ENCODE measurements at places on chromosomes 12 and 14. TPM values are rescaled to one million over a fixed set of nuclear protein-coding genes. Genes with fewer than 3 reads are reported as not detected.

DNA sequence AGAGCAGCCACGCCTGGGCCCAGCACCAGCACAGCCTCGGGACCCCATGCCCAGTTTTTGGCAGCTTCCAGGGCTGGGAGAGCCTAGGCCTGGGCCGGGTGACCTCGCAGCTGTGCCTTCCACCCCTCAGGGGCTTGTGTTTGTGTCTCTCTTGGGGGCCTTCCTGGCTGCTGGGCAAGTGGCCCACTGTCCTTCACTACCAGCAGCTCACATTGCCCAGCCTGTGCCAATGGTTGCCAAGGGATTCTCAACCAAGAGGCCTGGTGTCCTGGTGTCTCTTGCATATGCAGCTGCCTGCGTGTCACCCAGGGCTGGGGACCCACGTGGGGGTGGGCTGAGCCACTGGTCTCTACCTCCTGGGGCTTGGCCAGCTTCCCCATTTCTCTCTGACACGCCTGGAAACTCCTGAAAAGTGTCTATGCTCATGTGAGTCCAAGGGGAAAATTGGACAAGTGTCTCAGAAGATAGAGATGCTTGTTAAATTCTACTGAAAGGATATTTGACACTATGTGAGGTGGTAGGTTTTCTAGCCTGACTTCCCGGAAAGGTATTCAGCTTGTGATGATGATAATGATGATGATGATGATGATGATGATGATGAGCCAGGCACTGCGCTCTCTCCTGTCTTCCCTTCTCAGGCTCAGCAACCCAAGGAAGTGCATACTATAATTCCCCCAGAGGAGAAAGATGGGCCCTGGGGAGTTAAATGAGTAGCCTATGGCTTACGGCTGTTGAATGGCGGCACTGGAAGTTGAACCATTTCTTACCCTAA lies 48.8 kb upstream of the ESRRB start:
- ATAC-seq = no peak

- no peak for ATAC-seq
Measured at GRCh38 chr12:72006766-72007165, 68.1 kb downstream of the TPH2 start.

DNA sequence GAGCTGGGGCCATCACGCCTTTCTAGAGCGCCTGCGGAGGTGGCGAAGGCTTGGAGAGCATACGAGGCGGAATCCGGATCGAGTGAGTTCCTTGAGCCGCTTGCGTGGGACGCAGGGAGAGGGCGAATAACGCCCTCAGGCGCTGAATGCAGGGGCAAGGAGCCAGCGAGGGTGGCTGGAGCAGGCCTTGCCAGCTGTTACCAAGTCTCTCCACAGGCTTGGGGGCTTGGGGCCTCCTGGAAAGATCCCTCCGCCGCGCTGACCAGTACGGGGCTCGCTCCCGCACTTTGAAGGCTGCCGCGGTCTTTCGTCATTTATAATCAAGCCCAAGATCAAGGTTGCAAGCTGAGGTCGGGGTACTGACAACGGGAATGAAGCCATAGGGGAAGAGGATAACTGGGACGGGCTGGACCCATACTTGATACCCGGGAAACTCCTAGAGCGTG lies 1.2 kb downstream of the FLRT2 start:
- ATAC-seq = peak; percentile 24

DNA sequence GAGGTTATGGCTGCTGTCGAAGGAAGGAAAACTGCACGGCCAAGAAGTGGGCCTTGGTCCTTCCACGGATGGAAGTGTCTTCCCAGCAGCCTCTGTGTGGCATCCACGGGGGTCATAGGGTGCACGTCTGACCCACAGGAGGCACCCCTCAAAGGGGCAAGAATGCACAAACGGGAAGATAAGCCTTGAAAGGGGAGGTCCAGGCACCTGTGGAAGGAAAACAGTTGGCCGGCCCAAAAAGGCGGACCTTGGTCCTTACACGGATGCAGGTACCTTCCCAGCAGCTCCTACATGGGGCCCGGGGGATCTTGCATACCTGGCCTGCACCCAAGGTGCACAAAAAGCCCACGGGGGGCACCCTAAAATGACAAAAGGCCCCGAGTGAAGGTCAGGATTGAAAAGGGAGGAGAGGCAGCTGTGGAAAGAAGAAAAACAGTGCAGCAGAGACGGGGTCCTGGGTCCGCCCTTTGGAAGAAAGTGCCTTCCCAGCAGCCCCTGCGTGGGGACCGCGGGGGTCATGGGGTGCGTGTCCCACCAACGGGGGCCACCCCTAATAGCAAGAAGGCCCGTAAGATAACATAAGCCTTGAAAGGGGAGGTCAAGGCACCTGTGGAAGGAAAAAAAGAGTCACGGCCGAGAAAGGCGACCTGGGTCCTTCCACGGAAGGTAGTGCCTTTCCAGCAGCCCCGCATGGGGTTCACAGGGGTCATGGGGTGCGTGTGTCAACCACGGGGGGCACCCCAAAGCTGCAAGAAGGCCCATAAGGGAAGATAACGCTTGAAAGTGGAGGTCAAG lies 276.1 kb downstream of the ALG10 start:
- ATAC-seq = no peak

DNA sequence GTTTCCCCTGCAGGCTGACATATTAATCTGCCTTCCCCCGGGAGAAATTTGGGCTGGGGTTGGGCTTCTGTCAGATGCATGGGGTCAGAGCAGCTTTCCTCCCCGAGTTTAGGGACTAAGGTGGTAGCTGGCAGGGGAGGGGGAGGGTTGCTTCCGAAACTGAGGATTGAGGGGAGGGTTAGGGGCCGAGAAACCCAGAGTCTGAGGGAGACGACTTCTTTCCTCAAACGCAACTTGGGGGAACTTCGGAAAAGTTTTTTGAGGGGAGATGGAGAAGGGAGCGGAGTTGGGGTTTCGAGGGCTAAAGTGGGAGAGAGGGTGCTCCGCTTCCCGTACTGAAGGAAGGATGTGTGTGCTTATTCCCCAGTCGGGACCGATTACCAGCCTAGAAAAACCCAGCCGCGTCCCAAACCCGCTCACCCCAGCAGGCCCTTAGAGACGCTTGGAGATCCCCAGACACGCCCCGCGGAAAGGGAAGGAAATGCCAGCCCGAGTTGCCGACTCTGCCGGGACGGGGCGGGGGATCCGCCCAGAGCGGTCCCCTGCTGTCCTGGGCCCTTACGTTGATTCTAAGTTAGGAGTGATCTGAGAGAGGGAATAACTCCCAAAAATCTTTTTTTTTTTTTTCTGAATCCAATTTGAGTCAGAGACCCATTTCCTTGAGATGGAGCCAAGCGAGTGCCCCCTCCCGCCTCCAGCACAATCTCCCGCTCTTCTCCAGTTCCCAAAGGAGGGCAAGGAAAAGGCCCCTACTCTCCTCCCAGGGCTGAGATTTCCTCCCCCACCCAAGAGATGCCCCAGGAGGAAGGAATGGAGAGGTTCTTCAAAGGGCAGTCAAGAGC lies 61.9 kb downstream of the SMUG1 start:
- ATAC-seq = peak; percentile 87

- no peak for ATAC-seq
Measured at GRCh38 chr12:14186193-14186502, 179.3 kb upstream of the ATF7IP start.

CLEC1A gene
- total RNA-seq = 1.6 TPM

DNA sequence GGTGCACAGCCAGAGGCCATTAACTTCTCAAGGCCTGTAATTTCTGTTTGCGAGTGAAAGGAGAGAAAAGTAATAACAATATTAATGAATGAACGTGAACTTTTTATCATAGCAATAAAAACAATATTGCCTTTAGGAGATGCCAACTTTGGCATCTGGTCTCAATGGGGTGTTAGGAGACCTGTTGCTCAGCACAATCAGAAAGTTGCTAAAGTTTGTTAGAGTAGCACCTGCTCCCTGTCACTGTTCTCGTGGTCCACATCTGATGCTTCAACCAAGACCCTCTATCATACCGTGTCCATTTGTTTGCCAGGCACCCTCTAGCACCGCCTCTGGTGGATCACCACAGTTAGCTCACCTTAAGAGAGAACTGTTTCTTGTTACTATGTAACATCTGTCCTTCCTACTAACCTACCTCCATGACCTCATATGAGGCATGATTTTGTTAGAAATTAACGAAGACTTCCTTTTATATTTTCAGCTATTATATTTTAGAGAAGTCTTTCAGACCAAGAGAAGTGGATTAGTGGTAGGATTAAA lies 12.5 kb upstream of the CLEC4E start:
- no peak for ATAC-seq

- peak; percentile 69 for ATAC-seq
Measured at GRCh38 chr12:106223485-106224354, 24.1 kb downstream of the CKAP4 start.

DNA sequence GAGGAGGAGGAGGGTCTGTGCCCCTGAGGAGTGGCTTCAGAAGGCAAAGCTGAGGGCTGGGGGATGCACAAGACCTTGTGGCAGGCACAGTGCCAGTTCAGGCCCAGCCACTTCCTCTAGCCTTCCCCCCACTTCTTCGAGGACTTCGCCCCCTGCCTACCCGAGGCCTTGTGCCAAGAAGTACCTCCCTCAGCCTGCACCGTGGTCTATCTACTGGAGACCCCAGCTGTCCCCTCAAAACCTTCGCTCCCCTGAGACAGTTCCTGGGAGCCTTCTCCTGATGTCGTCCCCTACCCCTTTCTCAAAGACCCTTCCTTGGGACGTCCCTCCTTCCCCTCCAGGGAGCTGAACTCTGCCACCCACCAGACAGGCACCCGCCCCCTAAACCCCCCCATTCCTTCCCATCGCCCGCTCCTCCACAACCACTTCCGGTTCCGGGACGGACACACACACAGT lies 604 bp downstream of the ZNF384 start:
- ATAC-seq = no peak

DNA sequence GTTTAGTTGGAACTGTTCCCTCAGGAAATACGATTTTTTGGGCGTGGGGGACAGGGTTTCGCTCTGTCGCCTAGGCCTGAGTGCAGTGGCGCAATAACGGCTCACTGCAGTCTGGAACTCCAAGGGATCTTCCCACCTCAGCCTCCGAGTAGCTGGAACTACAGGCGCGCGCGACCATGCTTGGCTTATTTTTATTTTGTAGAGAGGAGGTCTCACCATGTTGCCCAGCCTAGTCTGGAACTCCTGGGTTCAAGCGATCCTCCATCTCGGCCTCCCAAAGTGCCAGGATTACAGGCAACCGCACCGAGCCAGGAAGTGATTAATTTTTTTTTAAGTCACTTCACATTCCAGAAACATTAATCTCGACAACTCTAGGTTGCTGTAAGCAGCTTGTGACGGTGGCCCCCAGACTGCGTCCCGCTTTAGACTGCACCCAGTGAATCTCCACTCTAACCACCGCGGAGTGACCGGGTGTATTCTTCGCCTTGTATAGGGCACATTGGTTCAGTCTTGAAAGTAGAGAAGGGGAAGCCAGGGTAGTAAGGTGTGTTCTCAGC lies 830 bp upstream of the MIS18BP1 start:
- peak; percentile 52 for ATAC-seq

GRCh38 chr12:131831635-131832041 lies 3.4 kb downstream of the MMP17 start:
- ATAC-seq = no peak

DNA sequence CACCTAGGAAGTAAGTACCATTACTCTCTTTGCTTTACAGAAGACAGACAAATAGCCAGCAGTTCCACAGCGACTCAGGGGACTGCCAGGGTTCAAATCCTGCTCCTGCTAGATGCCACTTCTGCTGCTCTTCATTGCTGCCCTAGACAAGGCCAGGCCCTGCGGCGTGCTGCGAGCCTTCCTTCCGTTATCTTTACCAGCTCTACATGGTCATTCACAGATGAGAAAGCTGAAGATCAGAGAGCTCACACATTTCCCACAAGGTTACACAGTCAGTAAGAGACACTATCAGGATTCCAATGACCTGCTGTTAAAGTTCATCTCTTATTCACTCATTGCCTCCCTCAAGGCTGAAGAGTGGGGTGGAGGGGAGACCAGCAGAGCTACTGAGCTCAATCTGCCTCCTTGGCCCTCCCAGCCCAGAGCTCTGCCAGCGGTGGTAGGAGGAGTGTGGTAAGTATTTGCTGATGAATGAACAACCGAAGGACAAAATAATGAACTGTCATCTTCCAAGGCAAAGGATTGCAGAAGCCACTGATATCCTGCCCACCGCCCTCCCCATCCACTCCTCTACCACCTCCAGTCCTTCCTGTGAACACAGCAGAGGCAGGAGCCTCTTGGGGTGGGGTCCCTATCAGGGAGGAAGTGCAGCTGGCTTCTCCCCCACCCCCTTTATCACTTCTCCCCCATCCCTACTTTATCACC lies 14.6 kb upstream of the HDAC7 start:
- no peak for ATAC-seq

ZNF891 gene
- 2.5 TPM for total RNA-seq

DNA sequence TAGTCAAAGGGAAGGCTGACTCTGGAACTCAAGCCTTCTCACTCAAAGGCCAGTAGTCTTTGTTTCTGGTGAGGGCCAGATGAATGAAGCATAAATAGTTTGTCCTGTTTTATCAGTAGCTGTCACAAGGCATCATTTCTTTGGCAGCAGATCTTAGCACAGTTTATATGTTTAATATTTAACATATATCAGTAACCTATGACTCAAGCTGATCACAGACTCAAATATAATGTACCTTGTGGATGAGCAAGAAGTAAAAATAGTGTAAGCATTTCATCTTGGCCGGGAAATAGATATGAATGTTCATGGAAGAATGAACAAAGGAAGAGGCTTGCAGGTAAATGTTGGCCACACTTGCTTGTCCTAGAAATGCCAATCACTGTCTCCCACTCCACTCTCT lies 158.3 kb upstream of the BMP4 start:
- no peak for ATAC-seq

ANO4 gene
- total RNA-seq = 0.08 TPM

DNA sequence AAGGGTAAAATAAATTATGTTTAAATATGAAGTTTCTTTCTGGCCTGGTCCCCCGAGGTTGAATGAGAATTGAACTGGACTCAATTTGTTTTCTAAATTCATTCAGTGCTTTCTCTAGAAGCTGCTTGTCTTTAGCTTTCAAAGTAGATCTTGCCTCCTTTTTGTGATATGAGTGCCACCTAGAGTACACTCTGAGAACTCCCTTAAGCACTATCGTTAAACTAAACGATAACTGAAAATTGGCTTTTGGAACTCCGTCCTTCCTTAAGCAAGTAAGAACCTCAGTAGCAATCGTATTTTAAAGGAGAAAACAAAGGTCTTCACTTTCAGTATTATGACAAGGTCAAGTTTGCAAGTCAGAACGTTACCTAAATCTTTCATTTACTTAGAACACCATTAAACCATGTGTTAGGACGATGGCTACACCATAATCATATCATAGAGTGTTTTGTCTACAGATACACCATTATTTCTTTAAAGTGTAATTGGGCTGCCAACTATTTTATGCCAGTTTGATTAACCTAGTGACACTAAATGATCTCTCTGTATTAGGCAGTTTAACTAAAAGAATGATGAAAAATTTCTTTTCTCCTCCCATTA lies 364.8 kb downstream of the SNAPC1 start:
- no peak for ATAC-seq

GRCh38 chr12:75822416-75822815 lies 209.2 kb downstream of the PHLDA1 start:
- ATAC-seq = no peak

PLEK2 gene
- total RNA-seq = not detected

FOXN4 gene
- total RNA-seq = not detected

CD69 gene
- total RNA-seq = 2.6 TPM

DNA sequence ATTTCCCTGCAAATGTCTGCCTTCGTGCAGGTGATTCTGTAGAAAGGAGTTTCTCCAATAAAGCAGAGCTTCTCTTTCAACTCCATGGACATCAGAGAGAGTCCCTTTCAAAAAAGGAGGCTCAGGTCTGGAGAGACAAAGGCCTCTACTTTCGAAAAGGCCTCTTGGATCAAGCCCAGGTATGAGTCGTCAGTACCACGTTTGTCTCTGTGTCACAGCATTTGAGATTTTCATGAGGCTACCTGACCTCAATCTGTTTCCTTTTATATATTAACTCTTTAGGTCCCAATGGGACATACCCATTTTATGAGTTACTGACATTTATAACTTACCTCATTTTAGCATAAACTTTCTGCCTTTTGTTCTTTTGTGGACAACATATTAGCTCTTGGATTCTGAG lies 290.8 kb downstream of the RPAP3 start:
- no peak for ATAC-seq

All from gastroesophageal sphincter (tissue), 4 donors.